ENCODE measurements at places on chromosomes 1 and 21.

GRCh38 chr21:38688068-38688467 is 117.7 kb upstream of the ETS2 start:
- DNase-seq = no peak

DNA sequence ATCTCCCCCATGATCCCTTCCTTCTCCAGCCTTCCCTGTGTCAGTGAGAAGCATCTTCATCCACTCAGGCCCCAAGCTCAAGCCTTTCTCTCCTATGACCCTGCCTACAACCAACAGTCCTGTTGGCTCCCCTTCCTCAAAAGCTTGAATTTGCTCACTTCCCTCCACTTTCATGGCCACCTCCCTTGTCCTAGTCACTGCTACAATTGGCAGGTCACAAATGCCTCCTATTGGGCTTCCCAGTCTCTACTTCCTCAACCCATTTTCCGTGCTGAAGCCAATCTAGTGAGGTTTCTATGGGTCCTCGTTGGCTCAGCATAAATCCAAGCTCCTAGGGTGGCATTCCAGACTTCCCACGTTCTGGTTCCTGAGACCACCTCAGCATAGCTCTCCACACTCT is 40.2 kb upstream of the SLC6A9 start:
- DNase-seq = no peak

DNA sequence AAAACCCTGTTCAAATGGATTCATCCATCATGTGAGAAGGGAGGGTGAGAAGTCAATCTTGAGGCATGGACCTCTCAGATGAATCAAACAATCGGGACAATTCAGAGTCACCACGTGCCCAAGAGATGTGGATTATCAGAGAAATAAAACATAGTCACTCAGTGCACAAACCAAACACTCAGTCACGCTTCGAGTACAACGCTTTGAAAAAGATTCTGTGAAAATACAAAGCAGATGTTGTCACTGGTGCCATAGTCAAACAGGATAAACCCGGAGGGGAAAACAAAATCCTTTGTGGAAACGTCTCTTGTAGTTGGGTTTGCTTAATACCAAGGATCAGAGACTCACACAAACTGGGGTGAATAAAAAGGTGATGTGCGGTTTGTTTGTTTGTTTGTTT is 188.4 kb downstream of the RRAGC start:
- no peak for DNase-seq

DNA sequence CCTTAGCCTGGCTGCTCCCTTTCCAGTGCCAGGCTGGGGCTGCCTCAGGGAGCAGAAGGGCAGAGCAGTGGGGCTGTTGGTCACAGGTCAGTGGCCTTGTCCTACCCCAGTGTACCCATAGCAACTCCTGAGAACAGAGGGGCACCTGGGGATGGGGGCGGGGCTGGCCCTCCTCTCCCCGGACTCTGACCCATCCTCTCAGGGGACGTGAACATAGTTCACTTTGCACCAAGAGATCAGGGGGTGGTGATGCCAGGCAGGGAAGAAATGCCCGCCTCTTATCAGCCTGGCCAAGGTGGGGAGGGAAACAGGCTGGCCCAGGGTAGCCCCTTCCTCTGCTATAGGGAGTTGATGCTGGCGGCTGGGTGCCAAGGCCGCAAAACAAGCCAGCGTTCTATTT is 4.9 kb downstream of the ETNK2 start:
- no peak for DNase-seq

- DNase-seq = no peak
Measured at GRCh38 chr21:14115646-14116045, 95.1 kb downstream of the LIPI start.

DNA sequence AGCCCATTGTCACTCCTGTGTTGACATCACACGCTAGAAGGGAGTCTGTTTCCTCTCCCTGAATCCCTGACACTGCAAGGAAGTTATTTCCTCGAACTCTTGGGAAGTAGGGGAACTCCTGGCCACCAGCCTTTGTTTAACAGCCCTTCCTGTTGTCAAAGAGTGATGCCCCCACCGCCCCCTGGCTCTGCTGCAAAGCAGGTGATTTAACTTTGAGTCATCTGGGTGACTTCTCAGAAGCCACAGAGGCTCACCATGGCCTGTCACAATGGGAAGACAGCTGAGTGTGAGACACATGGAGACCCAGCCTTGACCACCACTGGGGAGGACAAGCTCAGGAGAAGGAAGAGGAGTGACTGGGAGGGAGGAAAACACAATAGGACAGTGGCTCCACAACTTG is 182.8 kb downstream of the PSMG1 start:
- DNase-seq = no peak

GRCh38 chr1:23967871-23968270 is 8.2 kb downstream of the PNRC2 start:
- no peak for DNase-seq

DNA sequence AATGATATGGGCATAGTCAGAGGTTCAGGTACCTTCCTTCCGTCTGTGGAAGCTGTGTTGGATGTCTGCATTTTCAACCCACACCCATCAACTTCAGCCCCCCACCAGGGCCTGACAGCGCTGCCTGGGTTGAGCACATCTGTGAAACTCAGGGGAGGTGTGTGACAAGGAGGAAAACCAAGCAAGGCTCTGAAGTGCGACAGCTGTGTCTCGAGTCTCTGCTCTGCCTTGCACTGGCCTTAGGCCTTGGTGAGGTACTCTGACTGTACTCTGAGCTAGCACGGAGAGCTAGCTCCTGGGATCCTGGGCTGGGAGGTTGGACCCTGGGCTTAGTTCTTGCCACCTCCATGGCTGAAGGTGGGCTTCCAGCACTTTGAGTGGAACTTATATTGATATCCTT is 9.1 kb downstream of the VANGL2 start:
- no peak for DNase-seq

- DNase-seq = no peak
Measured at GRCh38 chr1:171758011-171758410, 16.1 kb upstream of the VAMP4 start.

DNA sequence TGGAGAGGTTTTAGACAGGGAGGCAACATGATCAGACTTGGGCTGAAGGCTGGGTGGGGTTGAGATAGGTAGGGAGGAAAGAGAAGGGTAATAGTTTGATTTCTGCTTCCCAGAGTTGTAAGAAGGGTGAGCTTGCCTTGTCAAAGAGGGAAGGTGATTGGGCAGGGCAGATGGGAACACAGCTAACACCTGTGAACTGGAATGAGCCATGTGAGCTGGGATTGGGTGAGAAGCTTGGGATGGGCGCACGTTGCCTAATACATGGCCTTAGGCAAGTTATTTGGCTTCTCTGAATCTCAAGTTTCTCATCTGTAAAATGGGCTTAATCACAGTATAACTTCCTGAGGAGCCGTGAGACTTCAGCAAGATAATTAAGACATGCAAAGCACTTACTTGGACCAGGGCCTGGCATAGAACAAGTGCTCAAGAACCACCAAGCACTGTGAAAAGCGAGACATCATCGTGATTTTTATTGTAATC is 33.8 kb upstream of the ID3 start:
- DNase-seq = no peak

- no peak for DNase-seq
Measured at GRCh38 chr1:66270119-66270812, 263.7 kb upstream of the SGIP1 start.
